ENCODE measurements at places on chromosomes 16 and 17.

DNA sequence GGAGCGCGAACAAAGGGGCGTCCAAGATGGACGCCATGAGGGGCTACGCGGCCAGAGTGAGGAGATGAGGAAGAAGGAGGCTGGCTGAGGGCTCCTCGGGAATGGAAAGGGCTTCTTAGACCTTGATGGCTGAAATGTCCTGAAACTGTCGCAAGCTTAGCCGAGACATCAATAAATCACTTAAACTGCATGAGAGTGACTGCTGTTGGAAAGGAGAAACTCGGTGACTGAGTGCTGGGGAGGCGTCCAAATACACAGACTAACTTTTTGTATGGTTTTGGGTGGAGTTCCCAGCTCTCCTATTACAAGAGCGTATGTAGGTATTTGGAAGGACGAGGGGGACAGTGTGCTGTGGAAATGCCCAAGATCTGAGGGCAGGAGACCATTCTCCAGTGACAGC is 1.4 kb upstream of the GEMIN4 start:
- DNase-seq = no peak

DNA sequence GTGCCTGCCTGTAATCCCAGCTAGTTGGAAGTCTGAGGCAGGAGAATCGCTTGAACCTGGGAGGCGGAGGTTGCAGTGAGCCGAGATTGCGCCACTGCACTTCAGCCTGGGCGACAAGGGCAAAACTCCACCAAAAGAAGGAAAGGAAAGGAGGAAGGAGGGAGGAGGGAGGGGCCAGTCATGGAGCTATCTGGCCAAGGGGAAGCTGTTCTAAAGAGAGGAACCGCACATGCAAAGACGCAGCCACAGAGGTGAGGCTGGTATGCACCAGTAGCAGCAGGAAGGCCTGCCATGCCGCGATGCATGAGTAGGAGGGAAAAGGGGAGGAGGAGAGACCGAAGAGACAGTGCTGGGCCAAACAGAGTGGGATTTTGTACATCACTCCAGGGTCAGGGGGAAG is 35.9 kb downstream of the HSBP1 start:
- DNase-seq = no peak

GRCh38 chr16:66751053-66751302 is 431 bp downstream of the DYNC1LI2 start:
- no peak for DNase-seq

- peak; percentile 10 for DNase-seq
Observed at GRCh38 chr17:80414508-80414802, 512 bp upstream of the ENDOV start.

DNA sequence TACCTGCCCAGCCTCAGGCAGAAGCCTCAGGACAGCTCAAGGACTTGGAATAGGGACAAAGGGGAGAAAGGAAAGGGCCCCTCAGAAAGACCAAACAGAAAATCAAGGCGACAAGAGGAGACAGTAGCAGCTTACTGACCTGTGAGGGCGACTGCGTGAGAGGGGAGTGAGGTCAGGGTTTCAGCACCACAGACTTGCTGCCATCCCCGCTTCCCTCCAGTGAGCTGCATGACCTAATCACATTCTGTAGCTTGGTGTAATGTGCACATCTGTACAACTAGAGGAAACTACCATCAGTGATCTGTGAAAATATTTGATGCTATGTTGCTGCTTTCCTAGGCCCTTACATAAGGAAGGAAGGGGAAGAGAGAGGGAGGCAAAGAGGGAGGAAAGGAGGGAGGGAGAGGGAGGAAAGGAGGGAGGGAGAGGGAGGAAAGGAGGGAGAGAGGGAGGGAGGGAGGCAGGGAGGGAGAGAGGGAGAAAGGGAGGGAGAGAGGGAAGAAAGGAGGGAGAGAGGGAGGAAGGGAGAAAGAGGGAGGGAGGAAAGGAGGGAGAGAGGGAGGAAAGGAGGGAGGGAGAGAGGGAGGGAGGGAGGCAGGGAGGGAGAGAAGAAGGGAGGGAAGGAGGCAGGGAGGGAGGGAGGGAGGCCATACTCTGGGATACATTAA is 404.9 kb upstream of the CDH5 start:
- DNase-seq = no peak
